T-cell (primary cell): ENCODE measurements at places on chromosomes 3 and 15.

- H3K36me3 ChIP-seq: no peaks in the 10 kb centered on the region
- no peaks in the 10 kb centered on the region for H3K4me1 ChIP-seq
- no peaks in the 10 kb centered on the region for H3K27me3 ChIP-seq
- H3K4me3 ChIP-seq: no peak overlapping the region
- no peak overlapping the region for H3K27ac ChIP-seq
Observed at GRCh38 chr3:169172535-169172934, 491.0 kb downstream of the MECOM start.

DNA sequence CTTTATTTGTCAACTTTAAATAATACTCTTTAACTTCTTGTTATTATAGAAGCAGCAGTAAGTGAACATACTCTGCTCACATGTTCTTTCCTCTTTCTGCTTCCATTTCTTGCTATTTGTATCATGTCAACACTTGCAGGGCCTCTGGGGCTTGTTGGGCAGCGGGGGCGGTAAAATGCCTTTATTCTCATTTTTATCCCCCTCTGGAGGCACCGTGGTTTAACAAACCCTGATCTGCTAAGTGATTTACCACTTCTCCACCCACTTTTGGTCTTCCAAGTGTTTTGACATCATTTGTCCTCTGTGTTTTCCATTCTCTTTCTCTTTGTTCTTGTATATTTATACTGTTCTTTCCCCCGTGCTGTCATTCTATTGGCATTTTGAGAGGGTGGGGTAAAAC is 33.9 kb downstream of the SCN10A start:
- H3K4me1 ChIP-seq: no peaks in the 10 kb centered on the region
- no peaks in the 10 kb centered on the region for H3K36me3 ChIP-seq
- no peak overlapping the region for H3K4me3 ChIP-seq
- DNase-seq: no peak
- H3K27ac ChIP-seq: no peak overlapping the region
- no peaks in the 10 kb centered on the region for H3K27me3 ChIP-seq

DNA sequence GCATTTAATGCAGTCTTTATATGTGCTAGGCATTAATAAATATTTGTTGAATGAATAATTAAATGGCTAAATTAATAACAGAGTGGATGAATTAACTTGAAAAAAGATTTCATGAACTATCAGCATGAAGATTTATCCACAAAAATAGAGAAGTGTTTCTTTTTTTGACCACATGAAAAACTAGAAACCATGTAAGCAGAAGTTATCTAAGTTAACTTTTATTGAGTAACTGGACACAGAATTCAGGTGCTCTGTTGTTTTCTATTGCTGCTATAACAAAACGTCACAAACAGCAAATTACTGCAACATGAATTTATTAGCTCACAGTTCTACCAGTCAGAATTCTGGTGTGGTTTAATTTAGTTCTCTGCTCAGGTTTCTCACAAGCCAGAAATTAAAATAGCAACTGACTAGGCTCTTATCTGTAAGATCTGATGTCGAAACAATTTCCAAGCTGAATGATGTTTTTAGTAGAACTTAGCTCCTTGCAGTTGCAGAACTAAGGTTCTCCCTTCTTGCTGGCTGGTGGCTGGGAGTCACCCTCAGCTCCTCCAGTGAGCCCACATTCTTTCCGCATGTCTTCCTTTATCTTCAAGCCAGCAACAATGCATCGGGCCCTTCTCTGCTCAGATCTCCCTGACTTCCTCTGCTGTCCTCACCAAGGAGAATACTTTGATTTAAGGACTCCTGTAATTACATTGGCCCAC is 810.2 kb upstream of the ALCAM start:
- H3K27me3 ChIP-seq: no peaks in the 10 kb centered on the region
- no peaks in the 10 kb centered on the region for H3K4me1 ChIP-seq
- DNase-seq: no peak
- no peak overlapping the region for H3K27ac ChIP-seq
- no peaks in the 10 kb centered on the region for H3K36me3 ChIP-seq

GRCh38 chr3:16550305-16550675 is 36.8 kb upstream of the RFTN1 start:
- H3K27ac ChIP-seq: no peak overlapping the region
- H3K4me3 ChIP-seq: no peak overlapping the region
- H3K27me3 ChIP-seq: no peaks in the 10 kb centered on the region
- H3K4me1 ChIP-seq: peaks cover 2% of the 10 kb centered on the region

- no peaks in the 10 kb centered on the region for H3K27me3 ChIP-seq
- no peak overlapping the region for H3K4me3 ChIP-seq
- H3K27ac ChIP-seq: no peak overlapping the region
- H3K36me3 ChIP-seq: peaks cover 2% of the 10 kb centered on the region
- DNase-seq: no peak
Observed at GRCh38 chr3:94001191-94001590, 21.2 kb downstream of the ARL13B start.

DNA sequence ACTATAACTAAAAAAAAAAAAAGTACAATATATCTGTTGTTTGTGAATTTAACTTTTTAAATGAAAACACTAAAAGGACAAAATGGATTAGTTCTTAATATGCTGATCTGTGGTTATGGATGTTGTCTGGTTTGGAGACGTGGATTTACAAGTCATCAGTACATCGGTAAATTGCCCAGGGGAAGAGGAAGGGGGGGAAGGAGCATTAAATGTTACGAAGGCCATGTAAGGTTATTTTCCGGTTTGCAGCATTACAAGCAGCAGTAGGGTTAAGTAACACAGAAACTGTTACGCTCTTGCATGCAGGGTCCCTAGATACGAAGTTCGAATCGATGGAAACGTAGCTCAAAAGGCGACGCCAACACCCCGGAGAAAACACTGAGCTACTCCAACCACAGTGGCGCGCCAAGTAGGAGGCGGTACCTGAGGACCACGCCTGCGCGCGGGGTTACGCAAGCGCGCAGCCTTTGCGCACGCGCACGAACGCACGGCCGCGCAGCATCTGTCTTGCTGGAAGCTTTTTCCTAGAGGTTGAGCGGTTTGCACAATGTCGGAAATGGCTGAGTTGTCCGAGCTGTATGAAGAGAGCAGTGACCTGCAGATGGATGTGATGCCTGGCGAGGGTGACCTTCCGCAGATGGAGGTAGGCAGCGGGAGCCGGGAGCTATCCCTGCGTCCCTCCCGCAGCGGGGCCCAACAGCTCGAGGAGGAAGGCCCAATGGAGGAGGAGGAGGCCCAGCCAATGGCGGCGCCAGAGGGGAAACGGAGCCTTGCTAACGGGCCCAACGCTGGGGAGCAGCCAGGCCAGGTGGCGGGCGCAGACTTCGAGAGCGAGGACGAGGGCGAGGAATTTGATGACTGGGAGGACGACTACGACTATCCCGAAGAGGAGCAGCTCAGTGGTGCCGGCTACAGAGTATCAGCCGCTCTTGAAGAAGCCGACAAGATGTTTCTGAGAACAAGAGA is at the start of gene EID1:
Gene EID1 (plus strand): TSS at position 505 of the 966 bp plus-strand sequence. CDS start 43 bp downstream, at position 548.
- DNase-seq: peak; percentile 90
- H3K36me3 ChIP-seq: no peaks in the 10 kb centered on the region
- H3K27ac ChIP-seq: peak within 1 kb of the TSS; percentile 83
- peaks cover 13% of the 10 kb centered on the region for H3K4me1 ChIP-seq
- peaks cover 4% of the 10 kb centered on the region for H3K27me3 ChIP-seq

DNA sequence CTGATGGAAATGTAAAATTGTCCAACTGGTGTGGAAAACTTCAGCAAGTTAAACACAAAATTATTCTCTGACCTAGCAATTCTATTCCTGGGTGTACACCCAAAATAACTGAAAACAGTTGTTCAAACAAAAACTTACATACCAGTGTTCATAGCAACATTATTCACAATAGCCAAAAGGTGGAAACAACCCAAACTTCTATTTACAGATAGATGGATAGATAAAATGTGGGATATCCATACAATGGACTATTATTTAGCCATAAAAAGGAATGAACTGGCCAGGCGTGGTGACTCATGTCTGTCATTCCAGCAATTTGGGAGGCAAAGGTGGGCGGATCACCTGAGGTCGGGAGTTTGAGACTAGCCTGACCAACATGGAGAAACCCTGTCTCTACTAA is 6.9 kb upstream of the VWA5B2 start:
- no peaks in the 10 kb centered on the region for H3K36me3 ChIP-seq
- H3K4me3 ChIP-seq: no peak overlapping the region
- H3K27ac ChIP-seq: no peak overlapping the region
- H3K27me3 ChIP-seq: peaks cover under 1% of the 10 kb centered on the region
- DNase-seq: no peak
- H3K4me1 ChIP-seq: no peaks in the 10 kb centered on the region

DNA sequence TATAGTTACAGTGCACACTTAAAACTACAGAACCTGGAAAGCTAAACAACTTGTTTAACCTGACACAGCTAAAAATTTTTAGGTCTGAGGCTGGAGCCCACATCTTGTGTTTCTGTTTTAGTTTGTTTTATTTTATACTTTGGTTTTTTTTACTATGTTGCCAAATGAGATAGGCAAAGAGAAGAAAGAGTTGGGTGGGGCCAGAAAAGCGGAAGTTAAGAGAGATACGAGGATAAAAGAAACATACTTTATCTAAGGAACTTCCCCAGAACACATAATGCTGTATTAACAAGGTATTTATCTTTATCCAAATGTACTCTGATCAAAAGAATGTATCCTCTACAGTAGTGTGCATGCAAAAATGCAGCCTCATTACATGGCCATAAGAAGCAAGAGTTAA is 1145.7 kb downstream of the EPHA3 start:
- no peak for DNase-seq
- no peak overlapping the region for H3K27ac ChIP-seq
- H3K27me3 ChIP-seq: no peaks in the 10 kb centered on the region
- H3K4me1 ChIP-seq: no peaks in the 10 kb centered on the region

- H3K27me3 ChIP-seq: no peaks in the 10 kb centered on the region
- no peak overlapping the region for H3K27ac ChIP-seq
- peaks cover 12% of the 10 kb centered on the region for H3K4me1 ChIP-seq
- H3K36me3 ChIP-seq: no peaks in the 10 kb centered on the region
- H3K4me3 ChIP-seq: no peak overlapping the region
Observed at GRCh38 chr3:50138266-50139200, 16.6 kb upstream of the SEMA3F start.

DNA sequence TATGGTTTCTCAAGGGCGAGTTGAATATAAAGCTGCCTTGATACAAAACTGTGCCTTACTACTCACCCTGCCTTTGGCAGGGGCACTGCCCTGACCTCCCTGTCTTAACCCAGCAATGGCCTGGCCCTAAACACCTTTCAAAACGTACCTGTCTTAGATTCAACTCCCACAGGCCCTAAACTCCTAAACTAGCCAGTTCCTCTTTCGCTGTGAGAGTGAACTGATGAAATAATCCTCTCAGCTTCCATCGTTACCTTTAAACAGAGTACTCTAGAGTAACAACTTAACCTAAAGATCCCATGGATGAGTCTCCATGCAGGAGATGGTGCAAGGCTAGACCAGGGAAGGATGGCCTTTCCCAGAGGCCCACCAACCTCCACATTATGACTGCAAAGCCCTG is 133.0 kb upstream of the THBS1 start:
- no peaks in the 10 kb centered on the region for H3K27me3 ChIP-seq
- no peak overlapping the region for H3K4me3 ChIP-seq
- DNase-seq: no peak
- no peaks in the 10 kb centered on the region for H3K4me1 ChIP-seq
- H3K27ac ChIP-seq: no peak overlapping the region
